ENCODE measurements at places on chromosomes 1 and 21.
A peak's percentile ranks its signal among the peaks of the same experiment; 100 is the strongest.

GRCh38 chr1:162171111-162171510 lies 101.6 kb downstream of the NOS1AP start:
- no peak for DNase-seq

- no peak for DNase-seq
Measured at GRCh38 chr1:59178339-59179187, 118.3 kb upstream of the FGGY start.

DNA sequence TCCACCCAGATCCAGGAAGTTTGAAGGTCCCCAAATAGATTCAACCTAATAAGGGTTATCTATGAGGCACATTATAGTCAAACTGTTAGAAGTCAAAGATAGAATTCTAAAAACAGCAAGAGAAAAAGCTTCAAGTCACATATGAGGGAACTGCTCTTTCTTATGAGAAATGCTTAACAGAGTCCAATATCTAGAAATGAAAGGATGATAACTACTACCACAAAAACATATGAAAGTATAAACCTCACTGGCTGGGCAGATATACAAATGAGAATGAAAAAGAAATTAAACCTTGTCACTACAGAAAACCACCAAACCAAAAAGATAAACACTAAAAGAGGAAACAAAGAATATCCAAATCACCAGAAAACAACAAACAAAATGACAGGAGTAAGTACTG lies 201.8 kb downstream of the KCNH1 start:
- DNase-seq, result no peak

DNA sequence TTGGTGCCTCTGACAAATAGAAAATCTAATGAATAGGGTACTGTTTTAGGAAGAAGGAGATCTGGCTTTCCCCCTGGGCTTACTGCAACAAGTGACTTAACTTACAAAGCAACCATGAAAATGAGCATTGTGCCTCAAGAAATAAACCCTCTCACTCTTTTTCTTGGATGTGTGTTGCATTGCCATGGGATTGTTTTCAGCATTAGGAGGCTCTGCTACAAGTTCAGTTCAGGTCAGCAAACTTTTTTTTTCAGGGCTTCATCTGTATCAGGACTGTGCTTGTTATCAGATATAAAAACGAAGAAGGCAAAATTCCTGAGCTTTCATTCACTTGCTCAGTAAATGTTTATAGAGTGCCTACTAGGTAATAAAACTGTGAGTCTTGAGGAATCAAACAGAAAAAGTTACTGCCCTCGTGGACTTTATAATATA lies 37.8 kb upstream of the DOCK7 start:
- DNase-seq, result no peak

GRCh38 chr1:147625362-147625995 lies 44.8 kb downstream of the ACP6 start:
- DNase-seq, result no peak

DNA sequence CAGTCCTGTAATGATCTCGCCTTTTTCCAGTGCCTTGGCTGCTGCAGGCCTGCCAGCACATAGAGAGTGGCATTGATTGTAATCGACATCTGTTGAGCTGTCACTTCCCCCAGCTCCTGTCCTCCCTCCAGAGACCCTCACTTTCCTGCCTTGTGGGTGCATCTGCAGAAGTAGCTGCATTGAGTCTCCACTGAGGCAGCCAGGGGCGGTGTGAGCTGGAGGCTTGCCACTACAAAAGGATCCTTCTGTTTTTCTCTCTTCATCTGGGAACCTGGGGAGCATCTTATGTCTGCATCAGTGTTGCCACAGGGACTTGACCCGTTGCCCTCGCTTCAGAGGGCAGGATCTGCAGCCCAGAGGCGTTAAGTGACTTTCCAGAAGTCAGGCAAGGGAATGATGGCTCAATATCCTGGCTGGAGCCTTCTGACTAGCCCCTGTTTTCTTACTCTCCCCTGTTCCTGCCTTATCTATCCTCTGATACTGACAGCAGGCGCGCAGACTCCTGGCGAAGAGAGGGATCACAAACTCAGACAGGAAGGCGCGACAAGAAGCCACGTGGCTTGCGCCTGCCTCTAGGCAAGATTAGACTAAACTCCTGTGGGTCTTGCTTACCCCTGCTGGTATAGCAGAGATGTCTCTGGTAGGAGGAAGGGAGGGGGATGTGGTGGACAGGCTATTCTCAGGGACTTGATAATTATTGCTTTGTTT lies 13.3 kb upstream of the FMOD start:
- no peak for DNase-seq

DNA sequence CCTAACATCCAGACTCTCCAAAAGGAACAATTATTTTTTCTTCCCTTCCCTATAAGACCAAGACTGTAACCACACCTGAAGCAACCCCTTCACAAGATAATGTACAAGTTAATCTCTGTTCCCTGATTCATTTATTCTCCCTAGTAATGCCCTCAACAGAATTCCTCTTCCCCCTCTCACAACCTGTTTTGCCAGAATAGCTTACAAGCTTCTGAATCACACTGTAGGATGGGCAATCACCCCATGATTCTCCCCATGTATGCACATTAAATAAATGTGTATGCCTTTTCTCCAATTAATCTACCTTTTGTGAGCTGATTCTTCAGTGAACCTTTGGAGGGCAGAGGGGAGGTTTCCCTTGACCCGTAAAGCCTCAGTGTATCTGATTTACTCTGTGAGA lies 20.9 kb upstream of the RNF11 start:
- DNase-seq, result no peak

DNA sequence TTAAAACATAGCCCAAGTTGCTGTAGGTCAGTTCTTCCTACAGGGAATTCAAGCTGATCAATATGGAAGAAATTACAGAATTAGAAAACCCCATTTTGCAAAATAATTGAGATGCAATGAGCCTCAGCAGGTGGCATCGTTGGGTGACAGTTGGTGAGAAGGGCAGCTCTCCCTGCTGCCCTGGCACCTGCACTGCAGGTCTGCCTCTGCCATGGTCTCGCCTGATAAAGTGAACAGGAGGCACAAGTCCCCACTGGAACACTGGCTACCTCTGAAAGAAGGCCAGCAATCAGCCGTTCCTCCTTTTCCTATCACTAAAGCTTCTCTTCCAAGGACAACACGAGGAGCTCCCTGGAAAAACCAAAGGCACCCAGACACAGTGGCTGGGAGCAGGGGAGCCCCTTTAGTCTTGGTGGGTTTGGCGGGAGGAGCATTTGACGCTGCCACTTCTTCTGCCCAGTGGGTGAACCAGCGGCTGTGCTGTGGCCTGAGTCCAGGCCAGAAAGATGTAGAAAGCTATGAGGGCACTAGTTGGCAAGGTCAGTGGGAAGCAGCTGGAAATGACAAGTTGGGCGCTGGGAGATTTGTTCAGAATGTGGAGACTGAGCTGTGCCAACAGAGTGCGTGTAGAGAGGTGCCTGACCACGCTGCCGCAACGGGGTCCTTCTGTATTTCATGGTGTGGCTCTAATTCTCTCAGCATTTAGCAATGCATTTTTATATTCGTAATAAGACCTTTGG lies 93.1 kb downstream of the RIPK4 start:
- DNase-seq, result no peak

- peak; percentile 59 for DNase-seq
Measured at GRCh38 chr21:36310016-36310415, 10.0 kb upstream of the MORC3 start.

- no peak for DNase-seq
Measured at GRCh38 chr1:12285496-12286143, 55.8 kb downstream of the VPS13D start.

DNA sequence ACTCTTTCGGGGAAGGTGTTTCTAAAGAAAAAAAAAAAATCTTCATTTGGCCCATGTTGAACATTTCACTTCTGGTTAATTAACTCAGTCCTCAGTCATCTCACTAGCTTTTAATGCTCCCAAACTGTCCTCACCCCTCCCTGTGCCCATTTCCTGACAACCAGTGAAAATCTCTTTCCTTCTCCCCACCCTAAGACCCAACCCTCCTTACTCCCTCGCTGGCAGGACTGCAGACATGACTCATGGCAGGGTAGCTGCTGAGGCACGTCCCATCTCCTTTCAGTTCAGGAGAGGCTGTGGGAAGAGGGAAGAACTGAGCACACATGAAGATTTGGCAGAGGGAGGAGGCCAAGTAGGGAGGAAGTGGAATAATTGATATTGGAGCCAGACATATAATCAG lies 12.6 kb downstream of the PKP1 start:
- no peak for DNase-seq

DNA sequence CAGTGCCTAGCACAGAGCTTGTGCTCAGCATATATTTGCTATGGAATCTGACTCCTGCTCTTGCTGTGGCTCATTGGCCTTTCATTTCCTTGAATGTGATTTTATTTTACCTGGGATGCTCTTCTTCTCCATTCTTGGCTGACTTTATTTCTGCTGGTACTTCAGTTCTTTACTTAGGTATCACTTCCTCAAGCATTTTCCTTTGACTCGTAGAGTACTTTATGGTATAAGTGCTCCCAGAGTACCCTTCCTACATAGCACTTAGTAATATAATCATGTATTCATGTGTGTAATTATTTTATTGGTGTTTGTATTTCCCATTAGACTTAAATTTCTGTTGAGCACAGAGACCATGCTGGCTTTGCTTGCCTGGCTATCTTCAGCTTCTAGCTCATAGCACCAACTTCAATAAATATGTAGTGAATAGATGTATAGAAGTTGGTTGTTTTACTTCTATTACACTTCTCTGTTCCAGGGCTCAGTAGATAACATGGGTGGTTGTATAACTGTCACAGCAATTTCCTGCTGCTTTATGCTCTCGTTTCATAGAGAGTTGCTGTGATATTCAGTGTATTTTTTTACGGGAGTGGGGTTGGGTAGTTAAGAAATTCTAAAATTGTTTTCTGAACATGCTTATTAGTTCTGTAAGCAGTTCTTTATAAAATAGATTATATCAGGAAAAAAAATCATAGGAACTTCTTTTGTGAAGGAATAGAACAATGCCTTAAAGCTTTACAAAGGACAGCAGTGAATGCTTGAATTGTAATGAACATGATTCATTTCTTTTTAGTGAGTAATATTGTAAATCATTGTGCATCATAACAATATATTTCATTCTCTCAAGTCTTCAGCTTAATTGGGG lies 112.2 kb downstream of the NEK7 start:
- DNase-seq, result no peak

DNA sequence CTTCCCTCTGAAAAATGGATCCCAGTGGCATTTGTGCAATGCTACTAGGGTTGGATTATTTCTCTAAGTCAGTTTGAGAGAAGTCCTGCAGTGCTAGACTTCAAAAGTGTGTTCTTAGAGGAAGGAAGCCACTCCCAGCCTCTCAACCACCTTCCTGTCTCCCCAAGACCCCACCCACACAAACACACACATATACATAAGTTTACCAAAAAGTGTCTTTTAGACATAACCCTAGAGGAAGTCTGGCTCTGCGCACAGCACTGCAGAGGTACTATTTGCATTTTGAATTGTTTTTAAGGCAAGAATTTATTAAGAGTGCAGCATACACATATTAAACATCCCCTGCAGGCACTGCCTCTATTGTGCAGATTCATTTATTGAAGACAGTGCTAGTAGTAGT lies 127.3 kb downstream of the HHIPL2 start:
- no peak for DNase-seq

GRCh38 chr1:155202731-155203515 lies 4.8 kb downstream of the THBS3 start:
- DNase-seq, result no peak

DNA sequence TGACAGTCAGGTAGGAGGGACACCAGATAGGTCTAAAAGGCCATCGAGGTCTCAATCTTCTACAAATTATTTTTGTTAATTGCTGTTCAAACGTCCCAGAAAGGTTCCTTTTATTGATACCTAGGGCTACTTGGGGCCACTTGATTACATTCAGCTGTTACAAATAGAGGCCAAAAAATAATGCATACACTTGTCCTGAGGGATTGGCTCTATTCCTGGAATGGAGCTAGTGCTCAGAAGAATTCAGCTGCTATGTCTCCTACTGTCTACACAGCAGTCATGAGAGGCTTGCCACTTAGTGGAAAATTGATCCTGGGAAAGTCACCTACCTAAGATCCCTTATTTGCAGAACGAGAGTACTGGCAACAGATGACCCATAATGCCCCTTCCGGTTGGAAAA lies 498.3 kb downstream of the ADGRL2 start:
- no peak for DNase-seq

DNA sequence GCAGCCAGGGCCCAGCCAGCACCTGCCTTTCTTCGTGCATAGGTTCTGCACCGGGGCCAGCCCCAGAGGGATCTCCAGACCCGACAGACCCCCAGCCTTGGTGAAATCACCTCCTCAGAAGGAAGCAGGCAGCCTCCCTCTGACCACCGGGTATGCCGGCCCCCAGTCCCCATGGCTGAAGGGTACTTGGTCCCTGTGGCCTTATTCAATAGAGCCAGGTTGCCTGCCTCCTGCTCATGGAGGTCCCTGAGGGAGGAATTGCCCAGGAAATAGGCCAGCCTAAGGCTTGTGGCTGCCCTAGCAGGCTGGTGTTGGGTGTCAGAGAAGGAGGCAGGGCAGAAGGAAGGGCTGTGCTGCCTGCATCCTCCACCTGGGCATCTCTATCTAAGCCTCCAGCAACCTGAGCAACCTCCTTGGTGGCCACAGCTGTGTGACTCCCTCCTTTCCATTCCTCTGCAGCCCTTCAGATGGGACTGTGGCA lies 338.2 kb upstream of the VAMP3 start:
- no peak for DNase-seq

- no peak for DNase-seq
Measured at GRCh38 chr1:230185076-230186001, 118.3 kb downstream of the GALNT2 start.

DNA sequence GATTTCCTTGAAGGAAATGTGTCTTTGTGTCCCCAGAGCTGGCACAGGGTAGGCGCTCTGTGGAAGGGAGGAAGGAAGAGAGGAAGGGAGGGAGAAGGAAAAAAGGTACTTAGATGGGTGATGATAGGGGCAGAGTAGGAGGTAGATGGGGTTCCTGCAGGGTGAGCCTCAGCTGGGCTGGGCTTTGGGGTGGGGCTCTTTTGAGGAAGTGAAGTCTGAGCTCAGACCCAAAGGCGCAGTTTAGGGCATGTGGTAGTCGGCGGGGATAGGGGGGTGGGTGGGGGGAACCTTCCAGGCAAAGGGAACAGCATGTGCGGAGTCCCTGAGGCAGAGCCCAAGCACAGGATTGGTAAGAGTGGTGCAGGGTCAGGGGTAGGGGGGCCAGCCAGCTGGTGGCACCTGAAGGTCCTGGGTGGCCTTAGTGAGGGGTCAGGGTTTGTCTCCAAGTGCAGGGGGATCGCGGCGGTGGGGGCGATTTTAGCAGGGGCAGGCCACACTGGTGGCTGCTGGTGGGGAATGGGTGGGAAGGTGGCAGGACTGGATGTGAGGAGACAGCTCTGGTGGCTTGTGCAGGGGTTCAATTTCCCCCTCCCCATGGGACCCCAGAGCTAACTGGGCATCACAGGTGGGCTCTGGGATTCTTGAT lies 8.4 kb upstream of the HTR6 start:
- no peak for DNase-seq

GRCh38 chr1:10538646-10539355 lies 64.1 kb downstream of the PEX14 start:
- no peak for DNase-seq

- no peak for DNase-seq
Measured at GRCh38 chr1:182245040-182245439, 146.6 kb downstream of the GLUL start.

Data from activated naive CD4-positive, alpha-beta T cell treated with Interleukin-2 at 50 U/mL for 16 hours (primary cell).